ENCODE measurements at places on chromosomes 4 and X.

- DNase-seq: peak; percentile 96
These were observed 9.5 kb downstream of the MAB21L2 start for GRCh38 chr4:150591406-150591805.

- peak; percentile 85 for DNase-seq
These were observed 260.8 kb upstream of the VCX start for GRCh38 chrX:7582191-7582590.

DNA sequence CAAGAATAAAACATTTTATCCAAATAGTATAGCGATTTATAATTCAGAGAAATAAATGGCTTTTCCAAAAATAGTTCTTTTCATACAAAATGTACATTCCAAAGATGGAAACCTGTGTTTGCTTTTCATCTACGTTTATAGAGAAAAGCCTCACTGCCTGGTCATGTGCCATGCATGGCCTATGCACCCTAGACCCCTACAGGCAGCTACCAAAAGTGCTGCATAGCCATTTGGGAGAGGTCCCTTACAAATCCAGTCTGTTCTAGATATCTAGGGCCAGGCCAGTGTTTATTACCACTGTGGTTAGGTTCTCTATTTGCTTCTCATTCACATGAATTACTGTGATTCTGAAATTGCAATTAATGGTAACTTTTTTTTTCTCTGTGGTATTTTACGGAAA is 17.2 kb downstream of the HMGB2 start:
- peak; percentile 60 for DNase-seq

DNA sequence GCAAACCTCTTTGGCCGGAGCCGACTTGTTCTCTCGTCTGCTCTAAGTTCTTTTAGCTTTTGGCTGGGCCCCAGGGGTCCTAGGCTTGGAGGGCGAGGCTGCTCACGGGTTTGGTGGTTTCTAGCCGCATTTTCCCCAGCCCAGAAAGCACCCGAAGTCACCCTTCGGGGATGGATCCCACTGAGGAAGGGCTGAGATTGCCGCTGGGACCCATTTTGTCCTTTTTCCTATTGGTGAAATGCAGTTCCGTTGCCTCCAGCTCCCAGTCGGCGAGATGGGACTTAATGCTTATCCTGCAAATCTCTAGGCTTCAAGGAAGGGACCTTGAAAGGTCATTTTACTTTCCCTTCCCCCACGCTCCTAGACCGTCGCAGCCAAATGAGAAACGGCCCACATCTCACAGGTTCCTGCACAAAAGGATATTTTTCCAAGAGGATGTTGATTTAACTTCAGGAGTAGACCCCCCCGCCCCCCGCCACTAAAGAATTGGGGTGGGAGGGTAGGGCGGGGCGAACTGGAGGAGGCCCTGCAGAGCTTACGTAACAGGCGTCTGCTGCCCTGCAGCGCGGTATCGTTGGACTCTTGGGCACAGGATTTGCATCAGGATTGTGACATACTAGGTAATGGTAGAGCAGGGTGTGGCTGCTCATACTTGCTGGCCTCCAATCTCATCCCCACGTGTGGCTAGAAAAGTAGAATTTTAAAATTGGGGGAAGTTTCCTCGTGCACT is 564 bp downstream of the PGK1 start:
- DNase-seq: peak; percentile 64

DNA sequence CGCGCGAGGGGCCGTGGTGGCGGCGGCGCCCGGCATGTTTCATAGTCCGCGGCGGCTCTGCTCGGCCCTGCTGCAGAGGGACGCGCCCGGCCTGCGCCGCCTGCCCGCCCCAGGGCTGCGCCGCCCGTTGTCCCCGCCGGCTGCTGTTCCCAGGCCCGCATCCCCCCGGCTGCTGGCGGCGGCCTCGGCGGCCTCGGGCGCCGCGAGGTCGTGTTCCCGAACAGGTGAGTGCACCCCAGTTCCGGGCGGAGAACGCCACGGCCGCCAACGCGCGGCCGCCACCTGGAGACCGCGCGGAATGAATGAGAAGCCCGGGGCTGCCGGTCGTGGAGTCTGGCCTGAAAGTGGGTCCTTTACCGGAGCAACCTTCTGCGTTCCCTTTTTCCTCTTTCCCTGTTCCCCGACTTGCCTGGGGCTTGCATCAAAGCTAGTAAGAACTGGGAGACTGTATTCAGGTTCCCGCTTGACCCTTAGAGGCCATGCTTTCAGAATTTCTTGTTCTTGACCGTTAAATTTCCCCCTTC is 429 bp downstream of the NOCT start:
- DNase-seq: peak; percentile 68

DNA sequence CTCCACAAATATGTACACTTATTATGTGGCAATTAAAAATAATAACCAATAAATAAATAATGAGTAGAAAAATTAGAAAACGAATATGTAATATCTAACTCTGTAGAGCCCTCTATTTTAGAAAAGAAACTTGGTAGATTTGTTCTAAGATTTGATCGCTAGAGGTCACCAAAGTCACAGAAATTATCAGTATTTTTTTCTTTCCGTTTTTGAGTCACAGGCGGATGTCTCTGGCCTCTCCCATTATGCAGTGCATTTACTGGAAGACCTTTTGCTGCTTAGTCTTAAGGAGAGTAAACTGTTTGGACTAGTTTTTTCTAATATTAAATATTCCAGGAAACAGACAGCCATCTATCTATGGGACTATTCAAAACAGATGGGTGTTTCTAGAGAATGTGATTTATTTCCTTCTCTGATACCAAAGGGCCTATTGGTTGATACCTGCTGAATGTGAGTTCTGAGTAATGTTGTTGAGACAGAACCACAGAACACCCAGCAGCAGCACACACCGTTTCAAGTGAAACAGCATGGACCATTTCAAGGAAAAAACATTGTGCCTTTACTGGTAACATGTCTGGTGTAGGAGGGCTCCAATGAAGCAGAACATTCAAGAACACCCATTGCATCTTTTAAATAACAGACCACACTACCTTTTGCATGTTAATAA is 34.0 kb upstream of the GYPA start:
- DNase-seq: peak; percentile 39

GRCh38 chr4:183840311-183840710 is 64.8 kb upstream of the STOX2 start:
- peak; percentile 68 for DNase-seq

GRCh38 chrX:148942754-148943153 is 442.3 kb downstream of the AFF2 start:
- no peak for DNase-seq

- DNase-seq: peak; percentile 63
These were observed 10.3 kb downstream of the ATP5ME start for GRCh38 chr4:663438-664428.

DNA sequence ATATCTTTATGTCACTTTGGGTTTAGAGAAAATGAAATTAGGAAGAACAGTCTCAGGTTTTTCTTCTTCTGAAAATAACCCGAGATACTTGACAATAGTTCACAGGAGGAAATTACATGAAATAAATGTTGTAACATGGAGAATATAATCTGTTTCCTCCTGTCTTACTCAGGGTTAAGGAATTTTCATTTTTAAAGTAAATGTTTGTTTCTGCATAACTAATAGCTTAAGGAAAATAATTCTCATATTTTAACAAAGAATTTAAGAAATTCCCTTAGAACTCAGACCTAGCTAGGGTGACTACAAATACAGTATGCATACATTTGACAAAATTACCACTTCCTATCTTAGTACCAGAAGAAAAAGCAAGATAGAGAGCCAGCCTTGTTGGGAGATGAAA is 17.2 kb upstream of the SPRY1 start:
- DNase-seq: no peak

DNA sequence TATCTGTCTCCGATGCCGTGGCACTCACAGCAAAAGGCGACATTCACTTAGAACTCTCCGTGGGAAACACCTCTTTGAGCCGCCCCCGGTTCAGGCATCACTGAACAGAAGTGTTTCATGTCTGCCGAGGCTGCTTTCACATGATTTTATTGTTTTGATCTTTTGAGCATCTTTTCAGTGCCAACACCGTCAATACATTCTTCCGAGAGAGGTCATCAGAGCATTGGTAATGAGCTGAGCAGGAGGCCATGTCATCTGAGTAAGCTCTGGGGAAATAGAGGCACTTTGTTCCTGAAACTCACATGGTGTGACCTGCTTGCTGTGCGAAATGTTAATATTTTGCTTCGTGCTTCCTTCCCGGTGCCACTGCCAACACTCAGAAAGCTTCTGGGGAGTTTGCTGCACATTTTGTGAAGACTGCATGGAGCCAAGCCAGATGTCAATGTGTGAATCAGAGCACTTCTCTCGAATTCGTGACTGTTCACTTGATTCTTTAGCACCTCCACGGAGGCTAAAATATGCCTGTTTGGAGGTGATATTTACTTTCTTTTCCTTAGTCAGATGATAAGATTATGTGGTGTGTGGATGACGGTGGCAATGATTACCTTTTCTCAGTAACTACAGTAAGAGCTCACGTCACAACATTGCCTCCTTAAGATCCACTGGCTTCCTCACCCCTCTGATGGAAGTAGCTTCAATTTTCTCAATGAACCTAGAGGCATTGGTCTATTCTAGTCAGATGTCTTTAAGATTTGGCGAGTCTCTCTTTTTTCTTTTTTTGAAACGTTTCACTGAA is 222.3 kb upstream of the HS3ST1 start:
- no peak for DNase-seq

Data from NCI-H69 (cell line).